A549 treated with Hydrocortisone at 1 μM for 4 hours (cell line): ENCODE measurements at places on chromosomes 2 and 18. TPM values are rescaled to one million over a fixed set of nuclear protein-coding genes. Genes with fewer than 3 reads are reported as not detected.

Gene AMER3
- not detected in 5 replicates for total RNA-seq

Gene TMEM247
- not detected in 5 replicates for total RNA-seq

Gene PDE1A
- total RNA-seq, result 0.13 to 0.81 TPM (median 0.20 TPM) in 5 replicates

Gene CHRNG
- total RNA-seq, result not detected in 5 replicates

Gene SRBD1
- 7.6 to 11.1 TPM (median 8.3 TPM) in 5 replicates for total RNA-seq

Gene ANKAR
- 1.3 to 1.4 TPM (median 1.3 TPM) in 5 replicates for total RNA-seq

Gene SLC38A11
- 0.03 TPM in 1 of 5 replicates, not detected in the others for total RNA-seq

Gene OXER1
- not detected in 5 replicates for total RNA-seq

Gene MAB21L4
- total RNA-seq, result 0.12 to 0.54 TPM (median 0.24 TPM) in 4 of 5 replicates, not detected in the other

Gene MYO7B
- total RNA-seq, result 0.12 to 0.31 TPM (median 0.21 TPM) in 5 replicates

Gene SERPINB12
- not detected in 5 replicates for total RNA-seq

Gene PSMA8
- not detected in 5 replicates for total RNA-seq

Gene SLC5A7
- not detected in 5 replicates for total RNA-seq

Gene HOXD13
- 0.13 to 0.26 TPM (median 0.15 TPM) in 5 replicates for total RNA-seq

Gene SNED1
- 0.47 to 1.2 TPM (median 0.83 TPM) in 5 replicates for total RNA-seq

Gene SERPINB13
- not detected in 5 replicates for total RNA-seq

Gene SH3RF3
- total RNA-seq, result 0.54 to 0.66 TPM (median 0.62 TPM) in 5 replicates

Gene TRIM43
- total RNA-seq, result 0.07 to 0.15 TPM (median 0.08 TPM) in 3 of 5 replicates, not detected in the others

Gene RBKS
- 6.2 to 8.6 TPM (median 8.2 TPM) in 5 replicates for total RNA-seq

Gene MITD1
- 23.0 to 26.1 TPM (median 23.8 TPM) in 5 replicates for total RNA-seq

Gene DIPK1C
- total RNA-seq, result not detected in 5 replicates

Gene RNF152
- total RNA-seq, result 0.06 to 0.25 TPM (median 0.13 TPM) in 5 replicates

Gene NXPH2
- total RNA-seq, result not detected in 5 replicates

Gene NFATC1
- total RNA-seq, result 5.2 to 6.2 TPM (median 5.7 TPM) in 5 replicates

Gene LOXHD1
- not detected in 5 replicates for total RNA-seq
